Fibroblast of lung (primary cell): ENCODE measurements at places on chromosomes 12 and 14.
A peak's percentile ranks its signal among the peaks of the same experiment; 100 is the strongest.

GRCh38 chr14:53022593-53022992 lies 71.7 kb upstream of the FERMT2 start:
- DNase-seq, result no peak

DNA sequence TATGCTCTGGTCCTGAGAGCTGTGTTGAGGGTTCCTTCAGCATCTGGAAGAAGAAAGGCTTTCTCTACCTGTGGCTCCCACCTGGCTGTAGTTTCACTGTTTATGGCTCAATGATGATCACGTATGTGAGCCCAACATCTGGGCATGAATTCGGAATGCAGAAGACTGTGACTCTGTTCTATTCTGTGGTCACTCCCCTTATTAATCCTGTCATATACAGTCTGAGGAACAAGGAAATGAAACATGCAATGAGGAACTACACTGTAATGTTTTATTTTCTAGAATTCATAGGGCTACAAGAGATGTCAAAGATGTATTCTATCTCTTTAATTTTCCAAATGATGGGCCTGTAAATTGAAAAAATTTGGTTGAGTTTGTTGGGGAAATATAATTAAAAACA lies 10.8 kb upstream of the OR11G2 start:
- no peak for DNase-seq

- DNase-seq, result peak; percentile 66
Observed at GRCh38 chr14:21057803-21058675, at the start of gene RNASE8. RNASE8 (plus strand) TSS chr14:21057822; CDS start chr14:21057893, 71 bp downstream.

GRCh38 chr14:91229743-91230200 lies 14.7 kb downstream of the GPR68 start:
- peak; percentile 94 for DNase-seq
